ENCODE measurements at places on chromosomes 7 and 10. TPM values are rescaled to one million over a fixed set of nuclear protein-coding genes. Genes with fewer than 3 reads are reported as not detected.

Gene POM121L12
- not detected for total RNA-seq

Gene LRRD1
- 0.31 TPM for total RNA-seq

Gene SUN3
- not detected for total RNA-seq

Gene PPIA
- 1,341 TPM for total RNA-seq

Gene ZNF485
- total RNA-seq = 5.1 TPM

Gene SPDYE18
- 0.66 TPM for total RNA-seq

Gene VAX1
- total RNA-seq = not detected
